ENCODE measurements at places on chromosomes 5 and 9.

GRCh38 chr5:2562036-2562435 is 189.4 kb downstream of the IRX2 start:
- no peak for DNase-seq

DNA sequence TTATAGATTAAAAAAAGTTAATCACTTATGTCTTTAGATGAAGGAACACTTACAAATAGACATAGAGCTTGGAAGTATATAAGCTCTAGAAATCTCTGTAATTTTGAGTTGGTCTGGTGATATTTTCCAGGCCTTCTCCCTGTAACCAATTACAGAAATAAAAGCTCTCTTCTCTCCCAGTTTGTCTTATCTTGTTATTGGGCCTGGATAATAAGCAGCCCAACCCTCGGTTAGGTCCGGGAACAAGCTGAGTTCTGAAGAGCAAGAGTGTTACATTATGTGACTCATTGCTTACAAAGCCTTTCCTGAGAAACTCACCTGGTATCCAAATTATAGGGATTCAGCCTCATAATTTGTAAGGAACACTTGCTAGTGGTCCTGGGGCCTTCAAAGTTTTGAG is 1146.2 kb downstream of the CDH9 start:
- no peak for DNase-seq

- no peak for DNase-seq
These were observed 28.6 kb downstream of the SPRY4 start for GRCh38 chr5:142295960-142296860.

GRCh38 chr9:78038620-78039300 is 7.1 kb upstream of the GNAQ start:
- no peak for DNase-seq

DNA sequence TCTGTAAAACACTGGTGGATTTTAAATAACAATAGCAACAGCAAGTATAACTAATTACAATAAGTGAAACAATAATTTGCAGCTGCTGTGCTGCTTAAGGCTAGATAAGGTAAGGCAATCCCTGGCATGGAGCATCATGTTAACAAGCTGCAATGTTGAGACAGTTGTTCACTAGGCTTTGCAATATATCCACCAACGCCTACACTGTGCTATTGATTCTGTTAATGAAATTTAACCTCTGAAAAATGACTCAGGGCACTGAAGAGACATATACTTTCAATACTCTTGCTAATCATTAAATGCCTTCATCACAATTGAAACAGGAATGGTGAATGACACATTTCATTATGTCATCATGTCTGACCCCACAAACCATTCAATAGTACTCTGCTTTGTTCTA is 255.0 kb downstream of the EFNA5 start:
- DNase-seq, result no peak

DNA sequence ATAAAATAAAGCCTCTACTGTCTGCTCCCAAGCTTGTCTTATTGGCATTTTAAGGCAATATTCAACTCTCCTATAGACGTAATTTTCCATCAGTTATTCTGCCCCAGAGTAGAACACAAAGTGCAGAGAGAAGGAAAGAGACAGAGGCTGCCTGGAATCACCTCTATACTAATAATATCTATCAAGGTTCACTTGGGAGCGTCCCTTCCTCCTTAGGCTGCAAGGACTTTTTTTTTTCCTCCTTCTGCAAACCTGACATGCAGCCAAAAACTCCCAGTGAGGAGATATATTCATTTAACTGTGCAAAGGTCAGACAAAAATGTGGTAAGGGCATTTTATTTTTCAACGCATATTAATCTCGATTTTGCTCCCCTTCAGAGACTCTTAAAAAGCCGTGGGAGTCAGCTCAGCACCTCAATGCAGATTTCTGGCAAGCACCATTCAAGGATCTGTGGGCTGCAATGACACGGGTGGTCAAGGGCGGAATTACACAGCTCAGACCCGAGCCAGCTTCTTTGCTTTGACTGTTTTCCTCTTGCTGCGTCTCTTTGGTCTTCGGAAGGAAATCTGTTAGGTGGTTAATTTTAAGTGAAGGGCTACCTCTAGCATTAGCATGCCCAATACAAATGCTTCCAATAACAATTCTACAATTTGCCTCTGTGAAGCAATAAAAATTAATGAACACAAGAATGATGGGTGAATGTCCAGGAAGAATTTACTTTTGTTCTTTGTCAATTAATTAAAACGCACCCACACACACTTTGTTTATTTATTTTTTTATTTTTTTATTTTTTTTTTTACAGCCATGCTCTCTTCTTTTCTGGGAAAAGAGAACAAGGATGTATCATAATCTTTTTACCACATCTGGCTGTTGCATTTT is 587.7 kb upstream of the GRAMD2B start:
- no peak for DNase-seq

DNA sequence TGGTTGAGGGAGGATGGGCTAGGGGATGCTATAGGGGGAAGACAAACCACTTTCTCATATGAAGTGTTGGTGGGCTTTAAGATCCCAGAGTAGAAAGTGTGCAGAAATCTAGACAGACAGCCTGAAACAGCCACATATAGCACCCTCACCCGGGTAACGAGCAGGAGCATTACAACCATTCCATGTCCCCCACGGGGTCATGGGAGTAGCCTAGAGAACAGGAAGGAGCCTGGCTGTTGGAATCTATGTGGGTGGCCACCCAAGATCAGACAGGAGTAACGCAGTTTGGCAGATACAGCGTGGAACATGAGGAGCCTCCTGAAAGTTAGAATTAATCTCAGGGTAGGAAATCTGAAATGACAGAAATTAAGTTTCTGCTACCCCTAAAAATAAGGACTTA is 146.1 kb upstream of the RAI14 start:
- DNase-seq, result no peak

GRCh38 chr5:146291421-146292074 is 47.1 kb upstream of the POU4F3 start:
- peak; percentile 15 for DNase-seq

DNA sequence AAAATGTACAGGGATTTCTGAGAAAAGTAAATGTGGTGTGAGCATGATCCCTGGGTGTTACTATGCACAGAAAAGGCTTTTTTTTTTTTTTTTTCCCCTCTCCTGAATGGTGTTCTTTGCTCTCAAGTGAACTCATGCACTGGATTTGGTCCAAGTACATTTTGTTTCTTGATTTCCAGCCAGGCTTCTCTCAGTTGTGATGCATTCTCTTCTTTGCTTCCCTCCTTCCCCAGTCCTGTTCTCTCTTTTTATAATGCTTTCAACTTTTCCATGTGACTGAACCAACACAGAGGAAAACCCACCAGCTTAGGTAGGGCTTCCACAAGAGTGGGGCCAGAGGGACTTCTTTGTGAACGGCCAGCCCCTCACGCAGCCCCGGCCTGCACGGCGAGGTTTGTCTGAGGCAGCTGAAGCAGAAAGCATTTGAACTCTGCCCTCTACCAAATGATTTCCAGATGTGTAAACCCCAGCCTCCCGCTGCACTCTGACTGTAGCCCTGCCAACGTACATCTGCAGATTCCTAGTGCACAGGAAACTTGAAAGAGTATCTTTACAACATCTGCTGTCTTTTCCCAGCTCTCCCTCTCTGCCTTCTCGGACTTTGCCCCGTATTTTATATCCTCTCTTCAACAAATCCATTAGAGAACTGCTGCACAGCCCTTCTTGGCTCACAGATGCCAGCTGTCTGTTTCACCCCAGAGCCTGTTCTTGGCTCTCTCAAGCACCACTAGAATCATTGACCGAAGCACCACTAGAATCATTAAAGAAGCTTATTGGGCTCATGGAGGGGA is 71.8 kb upstream of the CD180 start:
- DNase-seq, result no peak

DNA sequence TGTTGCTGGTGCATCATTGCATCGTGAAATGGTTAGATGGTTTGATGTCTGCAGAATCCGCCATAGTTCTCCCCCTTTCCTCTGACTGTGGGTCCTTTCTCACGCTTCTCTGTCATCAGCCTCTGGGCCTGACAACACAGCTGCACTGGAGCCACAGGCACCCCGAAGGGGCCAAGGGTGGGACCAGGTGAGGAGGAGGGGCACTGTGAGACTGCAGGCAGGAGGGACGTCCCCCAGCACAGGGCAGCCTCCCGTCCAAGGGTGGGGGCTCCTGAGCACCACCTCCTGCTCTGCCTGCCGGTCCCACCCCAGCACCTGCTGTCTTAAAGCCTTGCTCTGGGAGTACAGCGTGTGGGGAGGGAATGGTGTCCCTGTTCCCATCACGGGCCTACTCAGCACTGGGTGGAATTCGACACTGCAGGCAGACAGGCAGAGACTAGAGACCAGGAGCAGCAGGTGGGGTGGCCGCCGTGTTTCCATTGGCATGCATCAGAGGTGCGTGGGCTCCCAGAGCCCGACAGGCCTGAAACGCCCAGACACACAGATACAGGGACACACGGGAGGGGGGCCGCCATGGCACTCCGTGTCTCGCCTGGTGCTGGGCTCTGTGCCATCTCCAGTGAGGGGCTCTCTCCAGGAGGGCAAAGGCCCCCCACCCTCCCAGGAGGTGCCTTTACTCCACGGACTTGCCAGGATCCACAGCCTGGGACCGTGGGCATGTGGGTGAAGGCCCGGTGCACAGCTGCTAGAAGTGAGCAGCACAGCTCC is 15.0 kb downstream of the CACNA1B start:
- DNase-seq, result no peak

- no peak for DNase-seq
These were observed 7.8 kb downstream of the FOXI1 start for GRCh38 chr5:170113522-170113900.

DNA sequence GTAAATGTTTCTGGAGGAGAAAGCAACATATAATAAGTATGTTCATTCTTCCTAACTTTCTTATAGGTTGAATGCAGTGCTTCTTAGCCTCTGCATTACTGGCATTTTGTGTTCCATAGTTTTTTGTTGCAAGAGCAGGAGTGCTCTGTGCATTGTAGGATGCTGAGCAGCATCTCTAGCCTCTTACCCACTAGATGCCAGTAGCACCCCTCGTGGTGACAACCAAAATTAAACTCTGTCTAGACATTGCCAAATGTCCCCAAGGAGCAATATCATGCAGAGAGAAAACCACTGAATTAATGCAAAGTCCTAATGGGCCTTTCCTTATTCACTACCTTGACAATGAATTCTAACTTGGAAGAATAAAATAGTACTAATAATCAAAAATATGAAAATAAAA is 147.0 kb downstream of the GLIS3 start:
- no peak for DNase-seq

DNA sequence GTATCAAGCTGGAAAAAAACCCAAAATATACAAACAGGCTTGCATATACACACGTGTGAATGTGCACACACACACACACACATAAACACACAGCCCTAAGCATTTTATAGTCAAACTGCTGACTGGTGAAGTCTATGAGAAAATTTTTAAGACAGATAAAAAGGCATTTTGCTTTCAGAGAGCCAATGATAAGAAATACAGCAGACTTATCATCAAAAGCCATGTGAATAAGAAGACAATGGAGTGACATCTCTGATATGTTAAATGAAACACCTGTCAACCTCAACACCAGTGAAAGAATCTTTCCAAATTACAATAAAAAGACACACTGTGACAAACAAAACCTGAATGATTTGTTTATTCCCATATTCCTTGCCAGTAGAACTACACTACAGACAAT is 233.3 kb downstream of the CDH9 start:
- no peak for DNase-seq

DNA sequence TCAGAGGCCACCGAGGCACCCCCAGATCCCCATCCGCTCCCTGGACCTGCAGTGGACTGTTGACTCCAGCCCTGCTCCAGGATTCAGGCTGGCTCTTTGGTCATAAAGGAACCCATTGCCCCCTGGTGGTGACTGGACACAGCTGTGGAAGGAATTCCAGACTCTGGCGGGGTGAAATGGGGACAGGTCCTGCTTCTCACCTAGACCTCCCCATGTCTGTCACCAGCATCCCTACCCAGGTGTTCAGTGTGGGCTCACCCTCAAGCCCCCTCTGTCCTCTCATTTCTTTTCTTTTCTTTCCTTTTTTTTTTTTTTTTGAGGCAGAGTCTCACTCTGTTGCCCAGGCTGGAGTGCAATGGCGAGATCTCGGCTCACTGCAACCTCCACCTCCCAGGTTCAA is 25.5 kb upstream of the STXBP1 start:
- peak; percentile 49 for DNase-seq

DNA sequence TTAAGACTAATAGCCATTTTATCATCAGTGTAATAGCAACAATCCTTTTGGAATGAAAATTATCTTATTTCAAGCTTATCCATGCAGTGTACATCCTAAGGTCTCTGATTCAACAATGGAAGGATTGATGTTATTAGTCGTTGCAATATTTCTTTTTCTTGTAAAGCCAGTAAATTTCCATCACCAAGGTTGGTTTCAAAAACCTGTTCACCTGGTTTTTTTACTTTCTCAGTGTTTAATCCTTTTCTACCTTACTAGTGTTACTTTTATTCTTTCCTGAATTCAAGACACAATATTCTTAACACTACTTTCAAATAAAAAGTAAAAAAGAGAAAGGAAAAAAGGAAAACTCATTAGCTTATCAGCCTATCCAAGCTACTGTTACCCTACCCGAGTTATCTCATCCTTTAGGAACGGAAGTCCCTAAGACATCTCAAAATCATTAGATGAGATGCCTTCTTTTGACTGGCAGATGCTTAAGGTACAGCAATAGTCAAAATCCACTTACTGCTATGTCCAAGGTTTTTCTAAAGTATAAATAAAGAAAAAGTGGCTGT is 5.4 kb downstream of the ZFR start:
- no peak for DNase-seq

DNA sequence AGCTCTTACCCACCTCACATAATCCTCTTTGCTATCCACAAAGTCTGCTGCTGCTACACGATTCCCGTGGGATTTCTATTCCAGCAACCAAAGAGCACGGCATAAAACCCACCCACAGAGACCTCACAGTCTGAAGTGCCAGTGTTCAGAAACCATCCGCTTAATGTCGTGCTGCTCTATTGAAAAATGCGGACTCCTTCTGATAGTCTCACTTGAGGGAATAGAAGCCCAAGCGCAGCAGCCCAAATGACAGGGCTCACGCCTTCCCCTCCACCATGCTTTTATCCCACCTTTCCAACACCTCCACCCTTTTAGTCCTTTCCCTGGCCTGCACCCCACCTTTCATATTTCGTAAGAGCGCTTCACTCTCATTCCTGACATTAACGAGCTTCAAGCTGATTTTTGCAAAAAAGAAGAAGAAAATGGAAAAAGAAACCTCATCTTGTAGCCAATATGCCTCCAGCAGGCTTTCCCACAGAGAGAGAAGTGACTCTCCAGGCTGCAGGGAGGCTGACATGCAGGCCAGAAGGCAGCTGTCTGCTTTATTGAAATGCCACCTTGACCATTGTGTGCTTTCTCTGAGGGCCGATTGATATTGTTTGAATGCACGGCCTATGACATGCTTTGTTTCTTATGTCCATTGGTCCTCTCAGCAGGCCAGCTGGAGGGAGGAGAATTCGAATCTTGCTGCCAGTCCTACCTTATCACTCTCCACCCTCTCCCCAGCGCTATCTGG is 70.6 kb upstream of the PCSK1 start:
- no peak for DNase-seq

GRCh38 chr9:98993570-98993945 is 49.9 kb downstream of the COL15A1 start:
- DNase-seq, result no peak

GRCh38 chr5:95930141-95930930 is 31.3 kb downstream of the ELL2 start:
- DNase-seq, result no peak
